NCI-H2081 treated with DMSO at 0.1 percent for 48 hours (cell line): ENCODE measurements at places on chromosomes 16 and 17.

DNA sequence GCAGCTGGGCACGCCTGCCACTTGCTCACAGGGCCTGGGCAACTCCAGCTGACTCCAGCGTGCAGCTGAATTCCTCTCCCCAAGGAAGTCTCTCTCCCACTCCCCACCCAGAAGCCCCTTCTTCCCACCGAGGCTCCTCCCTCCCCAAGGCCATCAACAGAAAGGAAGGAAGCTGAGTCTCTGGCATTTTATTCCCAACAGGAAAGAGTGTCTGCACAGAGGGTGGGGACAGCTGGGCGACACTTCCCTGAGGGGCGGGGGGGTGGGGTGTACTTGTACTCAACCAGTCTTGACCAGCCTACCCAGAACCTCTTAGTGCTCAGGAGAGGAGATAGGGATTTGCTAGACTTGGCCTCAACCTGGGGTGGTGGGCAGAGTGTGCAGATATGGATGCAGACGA lies at the start of gene EXOC3L1:
Gene EXOC3L1 (minus strand): TSS at position 96 of the 400 bp plus-strand sequence. CDS start 460 bp downstream, outside the sequence.
- no peak for DNase-seq

GRCh38 chr16:65845466-65846209 lies 520.9 kb upstream of the CDH5 start:
- DNase-seq, result no peak

GRCh38 chr17:30368912-30369720 lies 9.6 kb upstream of the CPD start:
- no peak for DNase-seq

GRCh38 chr17:63995626-63996025 lies 2.5 kb upstream of the PRR29 start:
- DNase-seq, result no peak

GRCh38 chr16:11992008-11992584 lies 15.6 kb downstream of the SNX29 start:
- no peak for DNase-seq

DNA sequence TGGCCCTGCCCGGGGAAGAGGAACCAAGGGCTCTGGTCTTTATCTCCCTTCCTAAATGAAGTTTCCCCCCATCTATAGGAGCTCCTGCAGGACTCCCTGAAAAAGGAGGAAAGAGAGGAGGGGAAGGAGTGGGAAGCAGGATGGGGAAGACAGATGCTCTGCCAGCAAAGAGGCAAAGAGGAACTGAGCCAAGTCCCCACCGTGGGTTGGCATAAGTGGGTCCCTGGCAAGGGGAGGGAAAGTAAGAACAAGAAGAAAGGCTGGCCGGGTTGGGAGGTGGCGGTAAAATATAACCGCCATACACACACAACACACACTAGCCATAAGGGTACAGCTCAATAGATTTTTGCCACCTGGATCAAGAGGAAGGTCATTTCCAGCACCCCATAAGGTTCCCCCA lies 6.1 kb upstream of the EIF1 start:
- no peak for DNase-seq

DNA sequence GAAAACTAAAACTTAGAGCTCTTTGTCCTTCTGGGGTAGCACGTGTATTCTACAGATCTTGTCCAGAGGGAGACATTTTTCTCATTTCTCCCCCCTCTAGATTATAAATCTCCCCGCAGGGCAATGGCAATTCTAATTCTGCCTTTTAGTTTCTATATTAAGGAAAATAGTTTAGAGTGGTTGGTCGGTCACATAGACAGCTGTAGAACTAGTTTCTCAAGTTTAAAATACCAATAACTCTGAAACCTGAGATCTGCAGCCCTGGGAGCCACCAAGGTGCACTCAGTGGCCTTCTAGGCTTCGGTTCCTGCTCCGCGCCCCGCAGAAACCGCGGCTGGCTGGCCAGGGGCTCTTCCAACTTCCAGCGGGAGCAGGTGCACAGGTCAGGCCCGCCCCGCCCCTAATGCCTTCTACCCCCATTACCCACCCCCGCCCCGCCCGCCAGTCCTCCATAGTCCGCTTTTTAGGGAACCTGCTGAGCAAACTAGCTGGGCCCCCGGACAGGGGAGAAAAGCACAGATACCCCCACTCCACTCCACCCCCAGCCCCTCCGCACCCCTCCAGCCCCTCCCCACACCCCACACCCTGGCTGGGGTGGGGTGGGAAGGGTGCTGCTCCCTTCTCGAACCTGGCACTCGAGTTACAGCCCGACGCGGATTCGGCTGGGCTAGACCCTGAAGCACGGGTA lies 431 bp downstream of the SLFN11 start:
- no peak for DNase-seq

DNA sequence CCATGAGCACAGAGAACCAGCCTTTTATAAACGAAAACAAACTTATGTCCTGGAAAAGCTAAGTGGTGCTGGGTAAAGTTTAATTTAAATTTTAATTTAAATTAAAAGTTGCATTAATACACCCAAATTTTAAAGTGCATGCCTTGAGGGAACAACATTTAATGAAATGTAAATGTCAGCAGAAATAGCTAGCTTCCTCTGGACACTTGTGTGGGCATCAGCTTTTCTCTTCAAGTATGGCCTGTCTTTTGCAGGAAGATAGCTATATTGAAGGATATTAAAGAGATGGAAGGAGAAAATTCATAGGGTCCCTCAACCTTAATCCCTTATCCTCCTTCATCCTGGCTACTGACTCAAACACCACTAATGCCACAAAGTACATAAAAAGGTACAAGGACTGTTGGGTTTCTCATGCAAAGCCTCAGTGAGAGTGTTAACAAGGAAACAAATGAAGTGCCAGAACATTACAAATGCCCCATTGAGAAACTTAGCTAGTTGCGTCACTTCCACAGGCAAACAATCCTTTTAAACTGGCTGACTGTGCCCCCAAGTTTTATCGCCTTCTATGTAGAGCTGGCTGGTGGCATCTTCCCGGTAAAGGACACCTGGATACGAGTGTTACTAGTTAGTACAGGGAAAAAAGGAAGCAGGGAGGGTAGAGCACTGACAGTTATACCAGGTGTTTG lies 14.1 kb downstream of the PHF12 start:
- no peak for DNase-seq

DNA sequence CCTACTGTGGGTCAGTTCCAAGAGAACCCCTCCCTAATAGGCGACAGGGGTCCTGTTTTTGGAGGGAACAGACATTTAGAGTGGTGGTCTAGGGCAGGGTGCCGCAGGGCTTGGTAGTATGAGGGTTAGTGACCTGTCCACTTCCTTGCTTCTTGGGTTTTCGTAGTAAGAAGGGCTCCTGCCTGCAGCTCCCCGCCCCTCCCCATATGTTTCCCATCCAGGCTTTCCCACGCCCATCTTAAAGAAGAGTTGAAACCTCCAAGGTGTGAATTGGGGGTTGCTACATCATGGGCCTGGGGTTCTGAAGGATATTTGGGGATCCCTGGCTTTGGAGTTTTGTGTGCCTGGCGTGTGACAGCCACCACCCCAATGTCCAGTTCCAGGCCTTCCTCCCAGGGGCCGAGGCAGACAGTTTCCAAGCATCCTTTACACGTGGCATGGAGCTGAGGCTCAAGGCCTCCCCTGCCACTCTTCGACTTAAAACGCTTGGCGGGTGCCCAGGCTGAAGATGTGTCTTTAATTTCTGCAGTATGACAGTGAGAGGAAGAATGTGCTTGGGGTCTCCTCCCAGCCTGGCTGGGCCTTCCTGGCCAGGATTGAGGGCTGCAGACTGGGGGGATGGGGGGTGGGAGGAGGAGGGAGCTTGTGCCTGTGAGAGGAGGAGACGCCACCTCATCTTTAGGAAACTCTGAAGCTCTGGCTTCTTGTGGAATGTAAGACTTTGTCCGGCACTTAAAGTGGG lies 2.3 kb upstream of the COL1A1 start:
- DNase-seq, result no peak

DNA sequence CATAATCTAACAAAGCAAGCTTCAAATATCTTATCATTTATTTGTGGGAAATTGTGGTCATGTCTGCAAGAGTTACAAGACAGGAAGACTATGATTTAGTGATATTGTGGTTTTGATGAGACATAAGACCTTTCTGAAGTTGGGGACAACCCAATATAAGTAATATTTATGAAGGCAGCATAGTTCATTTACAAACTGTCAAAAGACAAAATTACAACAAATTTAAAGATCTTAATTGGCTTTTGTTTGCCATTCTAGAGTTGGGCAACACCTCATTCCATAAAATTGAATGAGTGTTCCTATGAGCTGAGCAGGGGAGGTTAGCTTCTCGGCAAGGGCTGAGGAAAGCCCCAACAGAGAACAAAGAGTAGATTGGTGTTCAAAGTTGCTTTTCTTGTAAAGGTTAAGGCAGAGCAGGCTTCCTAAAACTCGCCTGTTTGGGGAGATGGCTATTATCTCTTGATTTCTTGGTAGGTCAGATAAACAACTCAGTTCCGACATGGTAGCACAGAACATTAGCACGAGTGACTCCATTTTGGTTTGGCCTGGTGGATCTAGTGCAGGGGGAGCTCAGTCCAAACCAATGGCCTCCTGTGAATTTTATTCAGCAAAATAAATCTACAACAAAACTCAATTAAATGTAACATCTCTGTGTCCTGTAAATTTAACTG lies 10.9 kb upstream of the MMD start:
- DNase-seq, result no peak

DNA sequence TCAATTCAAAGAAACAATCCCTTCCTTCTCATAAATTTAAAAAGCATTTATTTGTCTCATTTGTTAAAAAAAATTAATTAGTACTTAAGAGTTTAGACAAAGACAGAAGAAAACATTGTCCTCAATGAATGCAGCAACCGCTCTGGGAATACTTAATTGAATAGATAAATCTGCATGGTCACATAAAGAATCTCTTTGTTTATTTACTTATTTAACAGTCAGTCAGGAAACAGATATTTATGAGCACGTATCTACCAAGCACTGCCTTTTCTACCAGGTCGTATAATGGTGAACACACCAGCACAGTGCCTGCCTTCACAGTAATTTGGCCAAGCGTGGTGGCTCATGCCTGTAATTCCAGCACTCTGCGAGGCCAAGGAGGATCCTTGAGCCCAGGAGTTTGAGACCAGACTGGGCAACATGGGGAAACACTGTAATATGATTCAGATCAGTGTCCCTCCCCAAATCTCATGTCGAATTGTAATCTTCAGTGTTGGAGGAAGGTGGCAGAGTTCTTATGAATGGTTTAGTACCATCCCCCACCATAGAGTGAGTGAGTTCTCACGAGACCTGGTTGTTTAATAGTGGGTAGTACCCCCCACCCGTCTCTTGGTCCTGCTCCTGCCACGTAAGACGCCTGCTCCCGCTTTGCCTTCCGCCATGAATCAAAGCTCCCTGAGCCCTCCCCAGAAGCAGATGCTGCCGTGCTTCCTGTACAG lies 8.1 kb downstream of the WIPI1 start:
- no peak for DNase-seq

DNA sequence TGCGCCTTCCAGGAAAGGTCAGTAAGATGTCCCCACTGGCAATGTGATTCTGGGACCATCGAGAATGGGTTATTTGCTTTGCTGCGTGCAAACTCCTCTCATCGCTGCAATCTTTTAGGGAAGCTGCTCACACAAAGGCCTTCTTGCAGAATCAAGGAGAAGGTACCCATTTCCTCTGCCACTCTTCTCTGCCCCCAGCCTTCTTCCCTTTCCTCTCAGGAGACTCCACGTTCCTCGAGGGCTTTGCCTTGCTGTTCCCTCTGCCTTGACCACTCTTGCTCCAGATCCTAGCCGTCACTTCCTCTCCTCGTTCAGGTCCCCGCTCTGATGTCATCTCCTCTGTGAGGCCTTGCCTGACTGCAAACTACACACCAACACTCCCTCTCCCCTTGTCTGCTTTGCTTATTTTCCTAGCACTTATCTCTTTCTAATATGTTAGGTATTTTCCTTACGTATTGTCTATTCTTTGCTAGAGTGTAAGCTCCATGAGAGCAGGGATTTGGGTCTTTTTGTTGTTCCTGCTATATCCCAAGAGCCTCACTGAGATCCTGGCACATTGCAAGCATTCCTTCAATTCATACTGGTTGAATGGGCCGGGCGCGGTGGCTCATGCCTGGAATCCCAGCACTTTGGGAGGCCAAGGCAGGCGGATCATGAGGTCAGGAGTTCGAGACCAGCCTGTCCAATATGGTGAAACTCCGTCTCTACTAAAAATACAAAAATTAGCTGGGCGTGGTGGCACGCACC lies 5.3 kb upstream of the CRK start:
- DNase-seq, result no peak

GRCh38 chr16:85062845-85063244 lies 35.2 kb downstream of the KIAA0513 start:
- DNase-seq, result no peak

DNA sequence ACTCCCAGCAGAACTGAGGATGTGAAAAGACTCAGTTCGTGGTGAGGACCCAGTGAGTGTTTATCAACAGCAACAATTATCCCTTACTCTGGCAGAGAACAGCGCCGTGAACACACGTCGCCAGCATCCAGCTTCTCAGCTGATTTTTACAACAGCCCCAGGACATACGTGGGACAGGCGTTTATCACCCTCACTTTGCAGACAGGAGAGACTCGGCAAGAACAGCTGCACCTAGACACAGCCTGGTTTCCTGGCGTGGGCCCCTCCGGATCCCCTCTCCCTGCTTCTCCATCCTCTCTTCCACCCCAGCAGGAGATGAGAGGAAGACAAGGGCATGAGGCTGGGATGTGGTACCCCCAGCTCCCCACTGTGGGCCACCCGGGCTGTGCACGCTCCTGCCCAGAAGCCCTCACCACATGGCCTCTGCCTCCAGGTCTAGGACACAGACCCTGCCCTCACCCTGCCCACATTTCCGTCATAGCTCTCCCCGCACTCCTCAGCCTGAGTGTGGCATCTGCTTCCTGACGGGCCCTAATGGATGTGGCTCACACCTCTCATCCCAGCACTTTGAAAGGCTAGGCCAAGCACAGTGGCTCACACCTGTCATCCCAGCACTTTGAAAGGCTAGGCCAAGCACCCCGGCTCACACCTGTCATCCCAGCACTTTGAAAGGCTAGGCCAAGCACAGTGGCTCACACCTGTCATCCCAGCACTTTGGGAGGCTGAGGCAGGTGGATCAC lies 17.5 kb downstream of the ABR start:
- DNase-seq, result no peak

DNA sequence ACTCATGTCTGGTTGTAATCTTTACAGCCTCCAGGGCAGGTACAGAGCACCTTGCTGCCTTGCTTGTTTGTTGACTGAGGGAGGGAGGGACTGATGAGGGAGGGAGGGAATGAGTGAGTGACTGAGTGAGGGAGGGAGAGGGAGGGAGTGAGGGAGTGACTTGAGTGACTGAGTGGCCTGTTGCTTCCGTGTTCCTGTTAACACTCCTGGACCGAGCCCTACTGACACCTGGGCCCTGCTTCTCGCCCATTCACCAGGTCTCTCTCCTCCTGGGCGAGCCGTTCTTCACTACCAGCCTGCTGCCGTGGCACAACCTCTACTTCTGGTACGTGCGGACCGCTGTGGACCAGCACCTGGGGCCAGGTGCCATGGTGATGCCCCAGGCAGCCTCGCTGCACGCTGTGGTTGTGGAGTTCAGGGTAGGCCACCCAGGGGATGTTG lies 41.2 kb downstream of the PRMT7 start:
- no peak for DNase-seq

DNA sequence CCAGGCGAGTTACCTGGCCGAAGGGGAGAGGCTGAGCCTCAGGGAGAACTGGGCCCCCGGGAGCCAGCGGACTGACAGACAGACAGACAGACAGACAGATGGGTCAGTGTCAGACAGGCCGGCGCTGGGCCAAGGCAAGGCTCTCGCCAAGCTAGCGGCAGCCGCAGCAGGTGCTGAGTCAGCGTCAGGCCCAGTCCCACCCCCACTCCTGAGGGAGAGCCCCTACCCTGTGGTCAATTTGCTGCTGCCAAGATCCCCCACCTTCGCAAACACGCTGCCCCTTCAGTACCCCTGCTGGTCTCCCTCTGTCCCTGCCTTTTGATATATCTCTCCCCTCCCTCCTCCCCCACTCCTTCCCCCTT lies 1.5 kb downstream of the FGF11 start:
- DNase-seq, result no peak
